ENCODE measurements at places on chromosomes 2 and 18. TPM values are rescaled to one million over a fixed set of nuclear protein-coding genes. Genes with fewer than 3 reads are reported as not detected.

LYPD6 gene
- total RNA-seq: under 0.01 TPM

SCTR gene
- not detected for total RNA-seq

PLEK gene
- not detected for total RNA-seq

LIMS2 gene
- 0.51 TPM for total RNA-seq

INO80B gene
- 14.9 TPM for total RNA-seq

KCNG2 gene
- total RNA-seq: 6.4 TPM

RNU2-63P gene
- total RNA-seq: 268 TPM

DRC1 gene
- under 0.01 TPM for total RNA-seq

IGFBP5 gene
- 1,100 TPM for total RNA-seq
